Stimulated activated CD4-positive, alpha-beta T cell treated with anti-CD3 and anti-CD28 coated beads, TNF-alpha, amount 100 ng/mL, for 48 hours (primary cell): ENCODE measurements at places on chromosomes 6 and 20.

- no peak for DNase-seq
Measured at GRCh38 chr20:41446456-41446855, 79.8 kb upstream of the EMILIN3 start.

DNA sequence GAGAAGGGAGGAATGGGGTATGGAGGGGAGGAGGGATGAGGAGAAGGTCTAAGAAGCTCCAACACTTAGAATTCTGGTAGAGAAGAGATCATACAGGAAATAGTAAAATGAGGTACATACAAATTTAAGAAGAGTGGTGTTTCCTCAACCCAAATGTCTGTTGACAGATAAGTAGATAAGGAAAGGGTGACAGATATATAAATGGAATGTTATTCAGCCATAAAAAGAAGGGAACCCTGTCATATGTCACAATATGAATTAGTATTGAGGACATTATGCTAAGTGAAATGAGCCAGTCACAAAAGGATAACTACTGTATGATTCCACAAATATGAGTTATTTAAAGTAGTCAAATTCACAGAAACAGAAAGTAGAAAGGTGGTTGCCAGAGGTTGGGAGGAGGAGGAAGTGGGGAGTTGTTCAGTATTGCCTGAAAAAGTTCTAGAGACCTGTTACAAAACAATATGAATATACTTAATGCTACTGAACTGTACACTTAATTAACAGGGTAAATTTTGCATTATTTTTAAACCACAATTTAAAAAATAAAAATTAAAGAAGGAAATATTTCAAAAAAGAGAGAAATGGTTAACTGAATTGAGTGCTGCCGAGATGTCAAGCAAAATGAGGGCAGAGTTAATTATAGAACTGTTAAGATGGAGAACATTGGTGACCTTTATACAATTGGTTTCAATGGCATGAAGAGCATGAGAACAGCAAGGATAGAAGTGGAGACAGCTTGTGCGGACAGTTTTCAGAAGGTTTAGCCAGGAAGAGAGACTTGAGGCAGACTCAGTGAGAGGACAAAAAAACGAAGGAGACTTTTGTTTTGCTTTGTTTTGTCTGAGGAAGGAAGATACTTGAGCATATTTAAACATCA is 47.6 kb upstream of the ADGRF4 start:
- DNase-seq = no peak

DNA sequence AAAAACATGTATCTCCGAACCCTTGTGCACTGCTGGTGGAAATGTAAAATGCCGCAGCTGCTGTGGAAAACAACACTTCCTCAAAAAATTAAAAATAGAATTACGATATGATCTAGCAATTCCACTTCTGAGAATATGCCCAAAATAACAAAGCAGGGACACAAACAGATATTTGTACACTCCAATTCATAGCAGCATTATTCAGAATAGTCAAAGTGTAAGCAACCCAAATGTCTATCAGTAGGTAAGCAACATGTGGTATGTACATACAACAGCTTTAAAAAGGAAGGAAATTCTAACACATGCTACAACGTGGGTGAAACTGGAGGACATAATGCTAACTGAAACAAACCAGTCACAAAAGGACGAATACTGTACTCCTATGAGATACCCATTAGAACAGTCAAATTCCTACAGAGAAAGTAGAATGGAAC is 5.7 kb upstream of the RAB5IF start:
- DNase-seq = no peak

- no peak for DNase-seq
Measured at GRCh38 chr20:346640-347316, at the start of gene NRSN2. TSS of gene NRSN2 (plus strand) at chr20:347111. CDS start at chr20:349644, 2,533 bp downstream.

DNA sequence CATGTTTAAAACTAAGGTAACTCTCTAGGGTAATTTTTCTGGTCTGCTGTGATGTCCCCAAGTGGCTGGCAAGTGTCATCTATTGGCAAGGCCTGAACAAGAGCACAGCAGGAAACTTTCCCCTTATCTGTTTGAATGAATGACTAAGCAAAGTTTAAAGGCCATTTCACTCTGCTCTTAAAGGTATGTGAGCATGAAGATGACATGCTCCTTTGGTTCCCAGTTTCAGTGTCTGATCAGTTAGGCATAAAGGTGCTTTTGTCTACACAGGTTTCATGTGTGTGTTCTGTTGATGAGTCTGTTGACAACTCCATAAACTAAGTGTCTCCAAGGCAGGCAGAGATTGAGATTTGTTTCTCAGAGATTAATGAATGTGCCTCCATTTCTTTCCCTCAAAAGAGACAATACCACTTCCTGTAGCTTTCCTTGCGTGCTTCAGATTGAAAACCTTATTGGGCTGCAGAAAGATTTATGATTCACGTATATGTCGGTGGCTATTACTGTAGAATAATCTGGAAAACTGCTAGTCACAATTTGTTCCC is 83.9 kb downstream of the MAP3K7 start:
- no peak for DNase-seq

DNA sequence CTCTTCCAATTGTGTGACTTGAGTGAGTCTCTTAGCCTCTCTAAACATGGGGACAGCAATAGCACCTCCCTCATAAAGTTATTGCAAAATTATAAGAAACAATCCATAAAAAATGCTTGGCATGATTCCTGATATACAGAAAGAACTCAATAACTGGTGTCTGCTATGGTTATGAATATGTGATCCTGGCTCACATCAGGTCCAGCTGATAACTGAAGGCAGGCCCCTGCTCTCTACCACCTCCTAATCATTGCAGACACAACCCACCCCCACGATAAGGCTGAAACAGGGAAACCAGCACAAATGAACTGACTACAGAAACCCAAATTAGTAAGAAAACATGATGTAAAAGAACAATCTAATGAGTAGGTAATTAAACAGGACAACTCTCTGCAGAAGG is 5.4 kb downstream of the TRIM15 start:
- DNase-seq = no peak

- DNase-seq = no peak
Measured at GRCh38 chr6:19320111-19320581, 517.0 kb upstream of the ID4 start.

- DNase-seq = no peak
Measured at GRCh38 chr20:44646641-44647274, 4.7 kb downstream of the ADA start.

GRCh38 chr20:19760371-19760721 is 2.3 kb downstream of the RIN2 start:
- no peak for DNase-seq

GRCh38 chr6:1610497-1611321 is 994 bp downstream of the FOXC1 start:
- no peak for DNase-seq

DNA sequence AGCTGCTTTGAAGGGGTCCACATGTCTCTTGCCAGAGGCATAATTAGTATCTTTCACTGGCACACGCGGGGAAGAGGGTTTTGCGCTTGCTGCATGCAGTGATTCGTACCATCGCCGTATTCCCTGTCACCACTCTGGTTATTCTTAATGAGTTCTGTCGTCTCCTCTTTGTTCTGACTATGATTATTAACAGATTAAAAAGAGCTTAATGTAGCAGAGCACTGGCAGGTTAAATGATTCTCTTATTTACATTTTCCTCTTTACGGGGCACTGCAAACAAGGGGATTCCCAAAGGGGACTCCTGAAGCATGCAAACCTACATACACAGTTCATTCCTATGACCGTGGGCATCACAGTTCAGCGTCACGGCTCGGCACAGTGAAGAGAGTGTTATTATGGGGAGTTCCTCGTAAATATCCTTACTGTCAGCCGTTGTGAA is 204.8 kb downstream of the DTNBP1 start:
- no peak for DNase-seq

GRCh38 chr6:105740946-105741645 is 338.2 kb upstream of the PREP start:
- DNase-seq = no peak

- no peak for DNase-seq
Measured at GRCh38 chr6:75563032-75563431, 38.6 kb upstream of the SENP6 start.

- no peak for DNase-seq
Measured at GRCh38 chr6:139580592-139581484, 206.4 kb upstream of the CITED2 start.

- DNase-seq = no peak
Measured at GRCh38 chr6:32189069-32189741, 797 bp downstream of the PBX2 start.

- DNase-seq = no peak
Measured at GRCh38 chr6:166167258-166167731, 356 bp downstream of the TBXT start.

DNA sequence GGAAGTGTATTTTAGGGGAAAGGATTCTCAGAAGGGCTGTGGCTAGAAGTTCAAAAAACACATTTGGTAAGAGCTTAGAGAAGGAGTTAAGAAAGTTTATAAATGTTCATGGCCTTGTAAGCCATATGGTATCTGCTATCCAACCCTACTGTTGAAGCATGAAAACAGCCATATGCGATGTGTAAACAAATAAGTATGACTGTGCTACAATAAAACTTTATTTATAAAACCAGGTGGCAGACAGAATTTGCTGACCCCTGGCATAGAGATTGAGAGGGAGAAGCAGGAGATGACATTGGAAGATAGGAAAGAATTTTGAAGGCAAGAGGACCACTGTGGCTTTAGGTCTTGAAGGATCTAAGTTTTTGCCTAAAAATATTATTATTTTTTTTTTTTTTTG is 583.5 kb downstream of the DOK5 start:
- no peak for DNase-seq

- no peak for DNase-seq
Measured at GRCh38 chr6:148166339-148166968, 176.2 kb upstream of the SASH1 start.

- no peak for DNase-seq
Measured at GRCh38 chr20:33672426-33673113, 1.7 kb downstream of the NECAB3 start.

DNA sequence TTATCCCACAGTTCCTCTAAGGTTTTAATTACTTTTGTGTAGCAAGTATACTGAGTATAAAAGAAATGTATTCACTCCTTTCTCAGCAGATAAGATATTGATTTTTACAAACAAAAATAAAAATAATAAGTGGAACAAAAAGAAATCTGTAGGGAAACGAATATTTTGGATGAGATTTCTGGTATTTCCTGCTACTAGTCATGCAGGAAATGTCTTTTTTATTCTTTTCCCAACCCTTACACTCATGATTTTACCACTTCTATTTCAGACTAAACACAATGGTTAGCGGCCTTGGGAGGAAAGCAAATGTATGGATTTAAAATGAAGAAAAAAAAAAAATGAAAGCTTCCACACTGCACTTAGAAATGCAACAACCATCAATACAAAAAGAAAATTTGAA is 580.5 kb upstream of the MARCKS start:
- no peak for DNase-seq

- no peak for DNase-seq
Measured at GRCh38 chr6:41689171-41690008, 46.0 kb downstream of the TFEB start.

DNA sequence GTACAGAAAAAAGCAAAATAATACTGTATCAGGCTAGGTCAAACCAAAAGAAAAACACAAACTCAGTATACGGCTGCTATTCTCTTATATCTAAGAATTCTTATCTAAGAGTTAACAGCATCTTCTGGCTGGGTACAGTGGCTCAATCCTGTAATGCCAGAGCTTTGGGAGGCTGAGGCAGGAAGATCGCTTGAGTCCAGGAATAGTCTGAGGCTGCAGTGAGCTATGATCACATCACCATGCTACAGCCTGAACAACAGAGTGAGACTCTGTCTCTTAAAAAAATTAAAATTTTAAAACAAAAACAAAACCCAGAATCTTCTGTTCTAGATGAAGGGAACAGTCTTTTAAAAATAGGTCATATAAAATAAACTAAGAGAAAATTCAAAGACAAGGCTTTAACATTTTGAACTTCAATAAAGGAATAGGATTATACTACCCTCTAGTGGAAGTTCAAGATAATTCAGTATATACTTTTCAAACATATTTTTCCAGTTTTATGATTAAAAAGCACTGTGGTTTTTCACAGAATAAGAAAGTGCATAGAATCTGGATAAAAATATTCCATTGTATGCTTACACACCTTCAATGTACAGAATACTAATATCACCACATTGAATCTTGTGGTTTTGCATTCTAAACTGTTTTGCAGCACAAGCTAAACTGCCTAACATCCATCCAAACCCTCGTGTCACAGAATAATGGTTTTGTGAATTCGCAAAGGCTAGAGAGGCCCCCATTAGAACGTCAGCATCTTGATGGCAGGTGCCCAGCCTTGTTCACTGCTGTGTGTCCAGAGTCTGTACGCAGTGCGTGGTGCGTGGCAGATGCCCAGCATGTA is 39.3 kb downstream of the DTNBP1 start:
- DNase-seq = no peak

GRCh38 chr20:24962510-24962909 is 13.4 kb downstream of the CST7 start:
- no peak for DNase-seq

GRCh38 chr6:134531611-134532010 is 213.7 kb upstream of the SGK1 start:
- no peak for DNase-seq

- DNase-seq = no peak
Measured at GRCh38 chr6:6844530-6844929, 256.0 kb downstream of the LY86 start.
